ENCODE measurements at places on chromosomes 2 and 18. TPM values are rescaled to one million over a fixed set of nuclear protein-coding genes. Genes with fewer than 3 reads are reported as not detected.

DNA sequence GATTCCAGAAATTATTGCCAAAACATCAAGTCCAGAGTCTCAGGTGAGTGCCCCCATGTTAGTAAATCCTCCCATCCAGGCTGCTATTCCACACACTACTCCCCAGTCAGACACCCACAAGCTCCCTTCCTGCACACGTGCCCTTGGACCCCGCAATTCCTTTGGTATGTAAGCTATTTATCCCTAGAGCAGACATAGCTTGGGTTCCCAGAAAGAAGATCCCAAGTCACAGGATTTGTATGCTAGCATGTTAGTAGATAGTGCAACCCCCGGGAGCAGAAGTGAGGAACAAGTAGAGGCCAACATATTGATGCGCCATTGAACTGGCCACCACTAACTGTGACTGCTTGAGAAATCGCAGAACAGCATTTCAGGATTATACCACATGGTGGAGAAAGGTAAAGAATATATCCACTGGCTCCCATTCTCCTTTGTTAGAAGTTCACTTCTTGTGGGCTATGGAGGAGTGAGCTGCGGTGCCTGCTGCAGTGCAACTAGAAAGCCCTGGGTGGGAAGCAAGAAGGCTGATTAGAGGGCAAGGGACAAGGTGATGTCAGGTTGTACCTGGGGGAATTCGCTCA lies 137.5 kb upstream of the CHAC2 start:
- no peak for DNase-seq
- no peaks in the 10 kb centered on the region for H3K27me3 ChIP-seq
- H3K27ac ChIP-seq = no peak overlapping the region
- H3K4me1 ChIP-seq = no peaks in the 10 kb centered on the region
- no peak overlapping the region for H3K4me3 ChIP-seq

- no peak for DNase-seq
- H3K27me3 ChIP-seq = no peaks in the 10 kb centered on the region
Measured at GRCh38 chr2:219688560-219689445, 61.4 kb downstream of the SLC4A3 start.

GRCh38 chr18:60649842-60650536 lies 277.4 kb upstream of the MC4R start:
- H3K27me3 ChIP-seq = no peaks in the 10 kb centered on the region
- H3K4me3 ChIP-seq = no peak overlapping the region
- DNase-seq = no peak
- H3K27ac ChIP-seq = no peak overlapping the region

- no peaks in the 10 kb centered on the region for H3K27me3 ChIP-seq
- H3K4me3 ChIP-seq = no peak overlapping the region
- H3K27ac ChIP-seq = no peak overlapping the region
- no peak for DNase-seq
- H3K4me1 ChIP-seq = peaks cover 10% of the 10 kb centered on the region
Measured at GRCh38 chr2:62338111-62338510, 142.2 kb downstream of the B3GNT2 start.

Gene KIF5C
- 0.09 TPM for total RNA-seq

DNA sequence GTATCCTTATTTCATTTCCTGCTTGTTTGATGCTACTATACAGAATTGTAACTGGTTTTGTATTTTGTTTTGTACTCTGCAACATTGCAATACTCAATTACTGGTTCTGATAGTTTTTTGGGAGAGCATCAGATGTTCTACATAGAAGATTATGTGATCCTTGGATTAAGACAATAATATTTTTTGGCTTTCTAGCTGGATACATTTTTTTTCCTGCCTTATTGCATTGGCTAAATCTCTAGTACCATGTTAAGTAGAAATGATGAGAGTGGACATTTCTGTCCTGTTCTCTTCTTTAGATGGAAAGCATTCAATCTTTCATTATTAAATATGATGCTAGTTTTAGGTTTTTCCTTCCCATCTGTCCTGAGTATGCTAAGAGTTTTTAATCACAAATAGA lies 523.5 kb downstream of the ARHGAP15 start:
- H3K36me3 ChIP-seq = no peaks in the 10 kb centered on the region
- no peaks in the 10 kb centered on the region for H3K27me3 ChIP-seq
- H3K27ac ChIP-seq = no peak overlapping the region
- H3K4me3 ChIP-seq = no peak overlapping the region
- no peaks in the 10 kb centered on the region for H3K4me1 ChIP-seq

Data from esophagus squamous epithelium (tissue), 5 donors.